ENCODE measurements at places on chromosomes 2 and 18. TPM values are rescaled to one million over a fixed set of nuclear protein-coding genes. Genes with fewer than 3 reads are reported as not detected.

Gene CCDC102B
- polyA plus RNA-seq, result 1.5 TPM

Gene WBP1
- 19.4 TPM for polyA plus RNA-seq

Gene RAD51AP2
- polyA plus RNA-seq, result not detected

Gene REG1B
- 2.2 TPM for polyA plus RNA-seq

Gene DPP10
- 0.11 TPM for polyA plus RNA-seq

Gene UCN
- polyA plus RNA-seq, result 3.6 TPM

Gene FAHD2B
- 10.6 TPM for polyA plus RNA-seq

Gene GCG
- not detected for polyA plus RNA-seq

Gene AGXT
- polyA plus RNA-seq, result not detected

Measured in psoas muscle (tissue), 8 donors.